ENCODE measurements at places on chromosomes 5 and 9.

DNA sequence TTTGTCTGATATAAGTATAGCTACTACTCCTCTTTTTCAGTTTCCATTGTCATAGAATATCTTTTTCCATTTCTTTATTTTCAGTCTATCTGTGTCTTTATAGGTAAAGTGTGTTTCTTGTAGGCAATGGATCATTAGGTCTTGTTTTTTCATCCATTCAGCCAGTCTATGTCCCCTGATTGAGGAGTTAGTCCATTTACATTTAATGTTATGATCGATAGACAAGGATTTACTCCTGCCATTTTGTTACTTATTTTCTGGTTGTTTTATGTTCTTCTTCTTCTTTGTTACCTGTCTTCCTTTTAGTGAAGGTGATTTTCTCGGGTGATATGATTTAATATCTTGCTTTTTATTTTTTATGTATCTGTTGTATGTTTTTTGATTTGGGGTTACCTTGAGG lies 169.0 kb downstream of the BARX1 start:
- DNase-seq, result no peak

GRCh38 chr5:35282810-35283209 lies 52.5 kb upstream of the PRLR start:
- DNase-seq, result no peak

GRCh38 chr9:136504512-136505348 lies 21.9 kb upstream of the SEC16A start:
- no peak for DNase-seq

- peak; percentile 2 for DNase-seq
Measured at GRCh38 chr5:1448511-1449011, 3.3 kb upstream of the SLC6A3 start.

GRCh38 chr9:97425973-97426336 lies 14.1 kb downstream of the TDRD7 start:
- no peak for DNase-seq

DNA sequence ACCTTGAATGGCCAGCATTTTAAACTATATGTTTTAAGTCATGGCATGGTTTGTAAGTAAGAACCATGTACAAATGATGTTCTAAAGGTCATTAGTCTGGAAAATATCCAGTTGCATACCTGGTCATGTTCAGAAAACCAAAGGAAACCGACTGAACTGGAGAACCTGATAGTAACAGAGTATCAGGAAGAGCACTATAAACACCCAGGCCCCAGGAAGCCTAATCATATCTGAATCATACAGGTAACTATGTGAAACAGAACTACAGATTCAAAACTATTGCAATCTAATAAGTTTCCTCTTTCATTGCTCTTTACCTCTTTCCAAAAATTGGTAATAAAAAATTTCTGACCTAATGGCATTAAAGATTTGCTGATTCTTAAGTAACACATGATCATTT lies 500.3 kb downstream of the ARHGEF28 start:
- DNase-seq, result no peak

- no peak for DNase-seq
Measured at GRCh38 chr5:134507452-134507851, 18.0 kb upstream of the JADE2 start.

GRCh38 chr9:108117795-108118194 lies 628.2 kb upstream of the KLF4 start:
- no peak for DNase-seq

DNA sequence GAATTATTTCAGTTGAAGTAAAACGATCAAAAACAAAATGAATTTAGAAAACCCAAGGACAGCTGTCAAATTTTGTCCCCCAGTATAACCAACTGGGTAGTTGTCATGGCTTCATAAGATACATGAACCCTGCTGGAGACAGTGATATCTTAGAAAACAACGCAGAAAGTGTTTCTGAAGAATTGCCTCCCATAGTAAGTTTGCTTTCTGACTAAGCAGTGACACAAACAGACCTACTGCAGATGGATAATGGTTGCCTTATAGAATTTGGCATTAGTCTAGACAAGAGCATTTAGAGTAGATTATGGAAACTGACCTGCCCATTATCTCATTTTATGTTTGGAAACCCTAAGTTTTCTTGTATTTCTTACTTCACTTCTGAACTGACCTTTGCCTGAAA lies 187.7 kb upstream of the KCNN2 start:
- no peak for DNase-seq

DNA sequence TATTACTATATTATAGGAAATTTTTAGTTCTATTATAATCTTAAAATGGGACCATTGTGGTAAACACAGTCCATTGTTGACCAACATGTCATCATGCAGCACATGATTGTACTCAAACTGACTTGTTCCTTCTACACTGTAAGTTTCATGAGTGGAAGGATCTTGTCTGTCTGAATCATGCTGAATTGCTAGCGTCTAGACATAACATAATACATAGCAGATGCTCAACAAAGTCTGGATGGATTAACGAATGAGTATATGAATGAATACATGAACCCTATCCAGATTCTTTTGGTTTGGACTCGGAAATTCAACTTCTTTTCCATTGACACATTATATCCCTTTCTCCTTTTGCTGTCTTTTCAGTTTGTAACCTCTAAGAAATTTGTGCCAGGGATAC lies 429.2 kb upstream of the SGCD start:
- DNase-seq, result no peak

DNA sequence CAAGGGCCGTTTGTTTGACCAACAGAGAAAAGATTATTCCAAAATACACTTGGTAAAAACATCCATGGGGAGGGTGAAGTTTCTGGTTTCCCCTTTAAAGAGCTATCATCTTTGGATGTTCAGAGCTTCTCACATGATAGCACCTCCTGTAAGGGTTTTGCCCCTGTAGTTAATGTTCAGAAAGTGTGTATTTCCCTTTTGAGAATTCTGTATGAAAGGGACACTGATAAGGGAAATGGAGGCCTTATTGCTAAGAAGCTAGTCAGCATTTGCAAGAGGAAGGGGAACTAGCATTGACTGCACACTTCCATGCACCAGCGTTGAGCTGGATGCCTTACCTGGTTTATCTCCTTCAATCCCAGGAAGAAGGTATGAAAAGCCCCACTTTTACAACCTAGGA lies 31.5 kb upstream of the C5orf58 start:
- DNase-seq, result no peak

GRCh38 chr5:73126381-73126780 lies 6.0 kb downstream of the TMEM171 start:
- no peak for DNase-seq

DNA sequence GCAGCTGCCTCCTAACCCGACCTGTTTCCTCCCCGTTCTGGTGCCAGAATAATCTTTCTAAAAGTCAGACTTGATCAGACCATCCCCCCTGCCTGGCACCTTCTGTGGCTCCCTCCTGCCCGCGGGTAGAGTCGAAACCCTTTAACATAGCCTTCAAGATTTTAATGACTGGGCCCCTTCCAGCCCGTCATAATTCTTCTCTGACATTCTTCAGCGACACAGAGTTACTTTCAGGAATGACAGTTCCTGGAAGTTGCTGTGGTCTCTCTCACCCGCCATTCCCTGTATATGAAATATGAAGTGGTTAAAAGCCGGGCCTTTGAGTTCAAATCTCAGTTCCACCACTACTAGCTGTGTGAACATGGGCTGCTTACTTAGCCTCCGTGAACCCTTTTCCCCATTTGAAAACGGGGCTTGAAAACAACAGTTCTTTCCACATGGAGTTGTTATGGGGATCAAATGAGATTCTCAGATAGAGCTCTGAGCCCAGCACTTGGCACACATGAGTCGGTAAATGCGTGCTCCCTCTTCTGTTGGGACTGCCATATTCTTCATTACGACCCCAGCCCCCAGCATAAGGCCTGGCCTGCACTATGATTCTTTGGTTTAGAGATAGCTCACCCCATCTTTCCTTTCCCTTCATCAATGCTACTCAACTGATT lies 737 bp downstream of the NANS start:
- no peak for DNase-seq

- DNase-seq, result no peak
Measured at GRCh38 chr5:104347119-104347708, 784.6 kb upstream of the NUDT12 start.

DNA sequence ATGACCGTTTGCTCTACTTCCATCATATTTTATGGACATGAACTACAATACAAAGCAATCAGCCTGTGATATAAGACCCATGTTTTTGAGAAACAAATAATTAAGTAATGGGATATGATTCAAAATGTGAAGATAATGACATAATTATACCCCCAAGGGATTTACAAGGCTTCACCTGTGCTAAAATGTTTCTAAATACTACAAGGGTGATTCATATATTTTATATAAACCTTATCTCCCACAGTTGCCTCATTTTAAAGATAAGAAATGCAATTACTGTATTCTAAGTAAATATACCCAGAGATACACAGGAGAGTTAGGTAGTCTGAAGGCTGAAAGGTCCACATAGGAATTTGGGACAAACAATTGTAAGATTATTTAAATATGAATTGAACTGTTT lies 662.0 kb upstream of the CHD1 start:
- DNase-seq, result no peak

GRCh38 chr5:672329-673160 lies 20.6 kb downstream of the TPPP start:
- DNase-seq, result peak; percentile 89

DNA sequence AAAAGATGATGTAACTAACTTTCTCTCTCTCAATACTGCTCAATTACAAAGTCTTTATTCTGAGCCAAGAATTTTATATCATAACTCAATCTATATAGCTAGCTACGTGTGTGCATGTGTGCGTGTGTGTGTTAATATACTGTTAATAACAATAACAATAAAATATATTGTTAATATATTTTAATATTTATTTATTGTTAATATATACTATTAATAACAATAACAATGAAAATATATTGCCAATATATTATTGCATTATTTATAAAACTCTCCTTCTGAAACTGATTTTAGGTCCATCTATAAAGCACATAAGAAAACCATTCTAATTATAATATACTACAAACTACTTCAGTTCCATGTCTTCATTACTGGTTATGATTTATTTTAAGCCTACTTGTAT lies 60.6 kb downstream of the RASEF start:
- DNase-seq, result no peak

GRCh38 chr5:106408141-106408540 lies 1262.6 kb downstream of the EFNA5 start:
- DNase-seq, result no peak

- peak; percentile 49 for DNase-seq
Measured at GRCh38 chr5:163504079-163504931, 1.1 kb upstream of the MAT2B start.

GRCh38 chr5:95725071-95725820 lies 5.9 kb upstream of the RHOBTB3 start:
- no peak for DNase-seq

DNA sequence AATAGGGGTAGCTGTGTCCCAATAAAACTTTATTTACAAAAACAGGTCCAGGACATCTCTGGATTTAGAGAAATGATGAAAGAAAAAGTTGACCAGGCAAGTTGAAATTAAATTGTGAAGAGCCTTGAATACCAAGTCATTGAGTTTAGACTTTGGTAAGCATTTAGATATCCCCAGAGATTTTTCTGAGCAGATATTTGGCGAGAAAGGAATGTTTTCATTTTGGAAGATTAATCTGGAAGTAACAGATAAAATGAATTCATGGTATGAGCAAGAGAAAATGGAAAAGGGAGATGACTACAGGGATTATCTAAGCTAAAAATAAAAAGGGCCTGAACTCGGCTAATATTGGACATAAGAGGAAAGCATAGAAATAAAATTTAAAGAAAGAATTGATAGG lies 157.6 kb downstream of the ACTL7B start:
- DNase-seq, result no peak

- DNase-seq, result no peak
Measured at GRCh38 chr5:141945511-141946051, 12.4 kb downstream of the PCDH12 start.

GRCh38 chr9:129597355-129598088 lies 23.4 kb downstream of the C9orf50 start:
- peak; percentile 47 for DNase-seq

DNA sequence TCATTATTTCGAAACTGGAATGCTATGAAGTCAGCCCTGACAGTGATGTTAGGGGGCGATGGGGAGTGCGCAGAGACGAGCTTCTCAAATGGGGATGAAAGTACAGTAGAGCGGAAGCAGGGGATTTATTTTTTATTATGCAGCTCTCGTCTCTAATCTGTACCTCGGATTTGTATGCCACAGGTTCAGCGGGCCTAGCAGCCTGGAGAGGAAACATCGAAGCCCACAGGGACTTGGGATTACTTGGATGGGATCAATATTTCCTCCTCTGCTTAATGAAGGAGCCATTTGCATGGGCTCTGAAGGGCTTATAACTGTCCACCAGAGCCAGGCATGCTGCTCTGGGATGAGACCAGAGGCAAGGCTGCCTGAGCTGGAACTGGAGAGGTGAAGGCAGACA lies 133.5 kb upstream of the RAPGEF1 start:
- DNase-seq, result no peak

DNA sequence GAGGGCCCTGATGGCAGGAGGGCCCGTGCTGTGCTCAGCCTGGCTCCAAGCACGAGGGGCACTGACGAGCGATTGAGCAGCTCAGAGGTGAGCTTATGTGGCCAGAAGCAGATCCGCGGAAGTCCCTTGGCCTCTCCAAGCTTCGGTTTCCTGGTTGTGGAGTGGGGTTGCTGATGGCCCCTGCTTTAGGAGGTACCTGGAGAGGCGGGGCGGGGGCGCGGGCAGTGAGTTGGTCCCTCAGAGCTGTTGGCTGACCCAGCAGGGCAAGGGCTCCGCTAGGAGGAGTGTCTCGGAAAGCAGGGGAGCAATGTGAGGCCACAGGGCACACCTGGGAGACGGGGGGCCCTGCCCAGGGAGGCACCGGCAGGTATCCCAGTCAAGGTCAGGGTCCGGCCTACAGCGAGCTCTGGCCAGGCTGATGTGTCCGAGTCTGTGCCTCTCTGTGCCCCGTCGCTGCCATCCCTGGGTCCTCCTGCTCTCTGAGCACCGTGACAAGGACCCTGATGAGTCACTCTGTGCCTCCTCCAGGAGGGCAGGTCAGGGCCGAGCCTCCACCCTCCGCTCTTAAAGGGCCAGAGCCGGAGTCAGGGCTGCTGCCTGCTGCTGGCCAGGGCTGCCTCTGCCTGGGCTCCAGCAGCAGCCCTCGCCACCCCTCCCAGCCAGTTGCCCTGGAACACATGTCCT lies 14.8 kb downstream of the NCS1 start:
- no peak for DNase-seq
